ENCODE measurements at places on chromosomes 1 and 21. TPM values are rescaled to one million over a fixed set of nuclear protein-coding genes. Genes with fewer than 3 reads are reported as not detected.

DNA sequence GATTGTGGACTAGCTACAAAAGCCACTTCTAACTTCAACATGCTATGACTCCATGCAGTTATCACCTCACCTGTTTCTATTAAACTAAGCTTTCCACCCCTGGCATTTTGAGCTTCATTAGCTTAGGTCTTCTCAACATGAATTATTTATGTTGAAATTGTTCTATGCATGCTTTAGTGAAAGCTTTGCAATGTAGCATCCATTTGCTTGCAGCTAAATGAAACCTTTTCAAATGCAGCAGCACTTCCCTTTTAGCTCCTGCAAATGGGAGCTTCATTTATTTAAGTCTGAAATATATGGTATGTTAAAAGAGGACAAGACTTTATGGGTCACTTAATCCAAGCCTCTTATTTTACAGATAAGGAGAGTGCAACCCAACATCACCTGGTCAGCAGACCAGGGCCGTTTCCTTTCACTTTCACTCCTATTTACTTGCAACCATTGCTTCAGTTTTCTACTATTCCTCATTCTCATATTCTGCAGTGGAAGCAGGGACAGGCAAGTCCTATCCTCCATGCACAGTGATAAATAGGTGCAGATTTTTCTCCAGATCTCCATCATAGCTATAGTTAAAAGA is 56.4 kb upstream of the SAMSN1 start:
- no peak for DNase-seq

- DNase-seq, result no peak
These were observed 7.3 kb downstream of the GNG4 start for GRCh38 chr1:235642011-235642942.

DNA sequence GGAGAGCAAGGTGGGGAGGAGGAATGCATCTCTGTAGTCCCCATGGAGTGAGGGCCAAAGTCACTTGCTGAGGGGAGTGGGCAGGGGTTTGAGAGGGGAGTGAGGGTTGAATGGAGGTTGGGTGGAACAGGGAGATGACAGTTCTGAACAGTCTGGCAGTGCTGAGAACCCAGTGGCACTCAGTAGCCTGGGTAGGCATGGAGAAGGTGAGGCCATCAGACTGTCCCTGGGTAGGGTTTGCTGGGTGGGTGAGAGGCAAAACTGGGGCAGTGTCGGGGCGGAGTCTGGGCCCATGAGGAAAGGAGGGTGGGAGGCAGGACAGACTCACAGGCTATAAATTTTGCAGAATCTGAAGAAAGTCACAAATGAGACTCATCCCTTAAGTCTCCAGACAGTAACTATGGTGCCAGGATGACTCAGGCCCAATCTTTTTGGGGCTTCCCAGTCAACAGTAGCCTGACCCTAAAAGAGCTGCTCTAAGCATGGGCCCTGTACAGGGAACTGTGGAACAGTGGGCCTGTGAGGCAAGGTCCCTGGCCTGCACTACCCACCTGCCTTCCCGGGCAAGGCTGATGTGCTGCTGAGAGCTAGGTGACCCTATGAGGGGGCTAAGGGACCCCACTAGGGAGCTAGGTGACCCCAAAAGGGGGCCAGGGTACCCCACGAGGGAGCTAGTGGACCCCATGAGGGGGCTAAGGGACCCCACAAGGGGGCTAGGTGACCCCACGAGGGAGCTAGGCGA is 51.0 kb upstream of the DMRTB1 start:
- no peak for DNase-seq

DNA sequence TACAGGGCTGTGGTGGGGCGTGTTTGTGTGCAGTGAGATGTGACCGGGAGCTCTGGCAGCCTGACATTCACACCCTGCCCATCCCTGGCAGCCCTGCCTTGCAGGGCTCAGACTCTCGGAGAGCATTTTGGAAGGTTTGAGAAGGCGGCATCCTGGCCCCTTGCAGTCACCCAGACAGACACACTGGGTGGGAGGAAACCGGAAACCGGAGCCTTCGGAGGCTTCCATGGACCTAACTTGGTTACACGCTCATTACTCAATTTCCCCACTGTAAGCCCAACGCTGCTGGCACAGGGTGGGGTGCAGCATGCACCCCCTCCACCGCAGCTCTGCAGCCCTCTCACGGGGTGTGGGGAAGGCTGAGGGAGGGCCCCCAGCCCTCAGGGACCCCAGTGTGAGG is 22.2 kb upstream of the RSPO1 start:
- DNase-seq, result no peak

GRCh38 chr1:54835131-54835898 is 34.2 kb upstream of the TTC22 start:
- DNase-seq, result no peak

- DNase-seq, result peak; percentile 61
These were observed 102.8 kb upstream of the C1orf21 start for GRCh38 chr1:184283999-184284398.

DNA sequence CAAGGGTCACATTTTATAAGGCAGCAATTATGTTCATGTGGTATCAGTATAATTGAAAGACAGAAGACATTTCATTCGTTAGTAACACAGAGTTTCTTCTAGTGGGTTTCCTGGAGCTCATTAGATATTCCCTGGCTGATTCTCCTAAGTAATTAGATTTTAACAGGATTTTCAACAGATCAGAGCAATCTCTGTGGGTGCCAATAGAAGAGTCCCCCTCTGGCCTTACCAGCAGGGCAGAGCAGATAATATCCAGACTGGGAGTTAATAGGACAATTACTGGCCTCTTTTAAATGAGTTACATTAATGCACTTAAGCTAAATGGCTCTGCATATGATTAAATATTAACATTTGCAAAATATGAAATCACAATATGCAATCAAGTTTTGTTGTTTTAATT is 74.2 kb upstream of the FOXD3 start:
- DNase-seq, result no peak

- DNase-seq, result no peak
These were observed 14.6 kb downstream of the OTUD7B start for GRCh38 chr1:149995927-149996326.

The FMO2 gene
- 5.5 TPM for total RNA-seq
